ENCODE measurements at places on chromosomes 1 and 21. TPM values are rescaled to one million over a fixed set of nuclear protein-coding genes. Genes with fewer than 3 reads are reported as not detected.

The KCNK2 gene
- polyA plus RNA-seq, result not detected

The RGS8 gene
- polyA plus RNA-seq, result not detected

The FAM131C gene
- polyA plus RNA-seq, result 0.11 TPM

The SPRR2A gene
- not detected for polyA plus RNA-seq

The LCE2C gene
- not detected for polyA plus RNA-seq

The APOBEC4 gene
- not detected for polyA plus RNA-seq

The AMY1B gene
- not detected for polyA plus RNA-seq

The RRP1B gene
- polyA plus RNA-seq, result 38.0 TPM

The DUSP12 gene
- 86.5 TPM for polyA plus RNA-seq

The PPIAL4G gene
- not detected for polyA plus RNA-seq

The TSPEAR gene
- polyA plus RNA-seq, result 0.07 TPM

The UBL4B gene
- not detected for polyA plus RNA-seq

The OR10K1 gene
- not detected for polyA plus RNA-seq

The RHCE gene
- polyA plus RNA-seq, result 0.31 TPM

The MAN1A2 gene
- 24.1 TPM for polyA plus RNA-seq

The AIRE gene
- 0.32 TPM for polyA plus RNA-seq

The PROX1 gene
- polyA plus RNA-seq, result not detected

The LORICRIN gene
- polyA plus RNA-seq, result not detected

The TSPAN1 gene
- not detected for polyA plus RNA-seq

The ICOSLG gene
- polyA plus RNA-seq, result 4.1 TPM

The GPR157 gene
- polyA plus RNA-seq, result 1.6 TPM

The LMOD1 gene
- not detected for polyA plus RNA-seq

The RHD gene
- 0.13 TPM for polyA plus RNA-seq

The SCCPDH gene
- polyA plus RNA-seq, result 3.4 TPM

The GJB5 gene
- not detected for polyA plus RNA-seq

The RAB7B gene
- not detected for polyA plus RNA-seq

The MYOG gene
- not detected for polyA plus RNA-seq

The IGSF8 gene
- 46.9 TPM for polyA plus RNA-seq

The CD1D gene
- polyA plus RNA-seq, result 0.08 TPM

The TRMT1L gene
- polyA plus RNA-seq, result 23.1 TPM

The LY9 gene
- polyA plus RNA-seq, result 163 TPM

The FMO5 gene
- polyA plus RNA-seq, result 1.3 TPM

The AMY1A gene
- polyA plus RNA-seq, result not detected

The CFHR2 gene
- not detected for polyA plus RNA-seq

The FAM177B gene
- polyA plus RNA-seq, result 0.30 TPM

The AMY1C gene
- not detected for polyA plus RNA-seq

The CCDC181 gene
- not detected for polyA plus RNA-seq

The RIMKLA gene
- 0.49 TPM for polyA plus RNA-seq

The AK4 gene
- not detected for polyA plus RNA-seq

The CRB1 gene
- polyA plus RNA-seq, result 0.38 TPM

The LRRC38 gene
- polyA plus RNA-seq, result not detected

The GJA8 gene
- polyA plus RNA-seq, result not detected

The S100A8 gene
- polyA plus RNA-seq, result 1.6 TPM
